Effector memory CD8-positive, alpha-beta T cell (primary cell): ENCODE measurements at places on chromosomes 16 and 17.

- no peak for DNase-seq
Observed at GRCh38 chr16:7372095-7372494, 39.5 kb downstream of the RBFOX1 start.

DNA sequence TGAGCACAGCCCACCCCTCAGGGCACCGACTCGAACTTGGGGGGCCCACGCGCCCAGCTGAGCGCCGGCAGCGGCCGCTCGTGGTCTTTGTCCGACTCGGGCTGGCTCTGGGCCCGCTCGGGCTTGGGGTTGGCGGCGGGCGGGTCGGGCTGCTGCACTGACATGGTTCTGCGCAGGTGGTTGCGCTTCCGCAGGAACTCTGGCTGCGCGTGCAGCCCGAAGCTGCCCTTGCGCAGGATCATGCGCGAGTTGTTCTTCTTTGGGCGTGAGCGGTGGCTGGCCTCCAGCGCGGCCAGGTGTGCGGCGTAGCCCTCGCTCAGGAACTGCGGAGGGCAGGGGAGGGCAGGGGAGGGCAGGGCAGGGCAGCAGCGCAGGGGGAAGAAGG is 11.1 kb downstream of the PIMREG start:
- DNase-seq: peak; percentile 22

DNA sequence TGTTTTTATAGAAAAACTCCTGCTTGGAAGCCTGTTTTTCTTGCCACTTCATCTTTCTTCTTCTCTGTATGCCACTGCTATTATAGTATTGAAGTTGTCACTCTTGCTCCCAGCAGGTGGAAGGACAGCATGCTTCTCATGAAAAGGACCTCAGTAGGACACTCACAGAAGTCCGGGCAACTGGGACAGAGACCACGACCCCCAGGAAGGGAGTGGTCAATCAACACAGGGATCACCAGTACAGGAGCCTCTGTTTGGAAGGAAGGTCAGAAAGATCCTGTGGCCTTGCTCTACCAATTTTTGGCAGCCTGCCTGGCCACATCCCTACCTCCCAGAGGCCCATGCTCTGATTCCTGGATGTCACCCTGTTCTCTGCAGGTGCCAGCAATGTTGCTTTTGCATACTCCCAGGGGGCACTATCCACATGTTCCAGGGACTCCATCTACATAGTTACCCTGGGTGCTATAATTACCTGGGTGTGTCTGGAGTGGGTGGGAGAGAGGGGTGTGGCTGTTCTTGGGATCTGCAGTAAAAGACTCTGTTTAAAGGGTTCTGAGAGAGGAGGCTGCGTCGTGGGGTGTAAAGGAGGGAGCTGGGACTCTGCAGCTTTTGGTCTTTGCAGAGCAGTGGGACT is 13.7 kb upstream of the AKAP10 start:
- no peak for DNase-seq

GRCh38 chr17:42272162-42272907 is 3.9 kb downstream of the STAT5B start:
- DNase-seq: no peak

- no peak for DNase-seq
Observed at GRCh38 chr17:6303664-6304063, 131.3 kb downstream of the AIPL1 start.

DNA sequence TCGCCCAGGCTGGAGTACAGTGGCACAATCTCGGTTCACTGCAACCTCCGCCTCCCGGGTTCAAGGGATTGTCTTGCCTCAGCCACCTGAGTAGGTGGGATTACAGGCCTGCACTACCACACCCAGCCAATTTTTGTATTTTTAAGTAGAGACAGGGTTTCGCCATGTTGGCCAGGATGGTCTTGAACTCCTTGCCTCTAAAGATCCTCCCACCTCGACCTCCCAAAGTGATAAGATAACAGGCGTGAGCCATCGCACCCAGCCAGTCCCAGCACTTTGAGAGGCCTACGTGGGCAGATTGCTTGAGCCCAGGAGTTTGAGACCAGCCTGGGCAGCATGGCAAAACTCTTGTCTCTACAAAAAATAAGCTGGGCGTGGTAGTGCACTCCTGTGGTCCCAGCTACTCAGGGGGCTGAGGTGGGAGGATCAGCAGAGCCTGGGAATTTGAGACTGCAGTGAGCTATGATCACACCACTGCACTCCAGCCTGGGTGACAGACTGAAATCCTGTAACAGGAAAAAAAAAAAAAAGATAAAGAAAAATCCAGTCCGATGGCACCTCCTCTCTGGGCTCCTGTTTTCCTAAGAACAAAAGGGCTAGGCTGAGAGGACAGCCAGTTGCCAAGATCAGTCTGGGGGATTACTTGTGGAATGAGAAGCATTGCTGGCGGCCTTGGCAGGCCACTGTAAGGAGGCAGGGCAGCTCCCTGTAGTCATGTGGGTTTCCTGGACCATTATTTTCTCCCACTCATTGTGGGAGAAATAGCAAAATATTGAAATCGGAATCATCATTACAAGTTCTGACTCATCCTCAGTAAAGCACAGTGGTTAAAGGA is 3.0 kb upstream of the PIPOX start:
- no peak for DNase-seq

DNA sequence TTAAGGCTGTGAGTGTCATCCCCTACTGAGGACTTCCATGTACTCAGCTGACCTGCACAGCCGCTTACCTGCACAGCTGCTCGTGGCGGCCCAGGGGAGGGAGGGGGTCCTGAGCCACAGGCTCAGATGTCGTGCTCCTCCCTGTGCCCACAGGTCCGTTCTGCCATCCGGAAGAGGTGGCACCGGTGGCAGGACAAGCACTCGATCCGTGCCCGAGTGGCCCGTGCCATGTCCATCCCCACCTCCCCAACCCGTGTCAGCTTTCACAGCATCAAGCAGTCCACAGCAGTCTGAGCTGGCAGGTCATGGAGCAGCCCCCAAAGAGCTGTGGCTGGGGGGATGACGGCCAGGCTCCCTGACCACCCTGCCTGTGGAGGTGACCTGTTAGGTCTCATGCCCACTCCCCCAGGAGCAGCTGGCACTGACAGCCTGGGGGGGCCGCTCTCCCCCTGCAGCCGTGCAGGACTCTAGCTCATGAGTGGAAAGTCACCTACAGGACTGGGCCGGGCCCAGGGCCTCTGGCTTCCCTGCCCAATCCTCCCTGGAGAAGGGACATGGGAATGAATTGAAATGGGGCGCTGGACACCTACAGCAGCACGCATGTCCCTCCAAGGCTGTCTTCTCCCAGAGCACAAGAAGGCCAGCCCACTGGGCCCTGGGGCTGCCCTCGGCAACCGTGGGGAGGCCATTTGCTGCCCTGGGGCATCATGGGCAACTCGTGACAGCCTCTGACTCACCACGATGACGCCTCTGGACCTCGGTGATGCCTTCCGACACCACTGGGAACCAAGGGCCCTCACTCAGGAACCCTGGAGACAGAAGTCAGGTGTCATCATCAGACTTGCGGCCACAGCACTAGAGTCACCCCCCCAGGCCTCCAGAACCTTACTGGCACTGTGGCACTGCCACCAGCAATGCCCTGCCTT is 9.9 kb upstream of the SPPL2C start:
- no peak for DNase-seq

DNA sequence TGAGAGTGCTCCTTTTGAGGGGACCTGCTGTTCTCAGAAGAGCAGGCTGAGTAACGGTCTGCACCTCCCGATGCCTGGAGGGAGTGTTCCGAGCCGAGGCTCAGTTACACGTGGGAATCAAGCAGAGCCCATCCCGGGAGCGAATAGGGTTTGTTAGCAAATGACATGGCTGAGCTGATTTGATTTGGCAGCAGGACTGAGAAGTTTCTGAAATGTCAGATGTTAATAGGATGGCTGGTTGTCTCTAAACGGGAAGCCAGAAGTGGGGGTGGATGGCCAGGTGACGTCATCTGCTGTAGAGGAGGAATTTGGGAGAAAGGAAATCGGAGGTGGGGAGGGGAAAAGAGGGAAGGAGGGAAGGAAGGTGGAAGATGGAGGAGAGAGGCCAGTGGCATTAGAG is 128.0 kb downstream of the RAP1GAP2 start:
- DNase-seq: no peak

DNA sequence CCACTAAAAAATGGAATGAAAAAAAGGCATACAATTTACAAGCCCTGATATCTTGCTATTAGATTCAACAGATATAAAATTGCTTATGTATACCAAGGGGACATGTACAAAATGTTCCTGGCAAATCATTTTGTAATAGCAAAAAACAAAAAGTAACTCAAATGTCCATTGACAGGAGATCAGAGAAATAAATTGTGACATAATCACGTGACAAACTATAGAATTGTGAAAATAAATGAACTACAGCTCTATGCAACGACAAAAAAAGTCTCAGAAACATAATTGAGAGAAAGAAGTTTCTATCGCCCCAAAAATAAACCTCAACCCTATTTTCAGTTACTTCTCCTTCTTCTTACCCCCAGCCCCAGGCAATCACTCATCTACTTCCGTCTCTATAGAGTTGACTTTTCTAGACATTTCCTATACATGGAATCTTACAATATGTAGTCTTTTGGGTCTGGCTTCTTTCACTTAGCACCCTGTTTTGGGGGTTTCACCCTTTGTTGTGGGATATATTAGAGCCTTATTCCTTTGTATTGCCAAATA is 12.1 kb upstream of the ACE start:
- DNase-seq: no peak

GRCh38 chr17:4074831-4075495 is 67.9 kb downstream of the ZZEF1 start:
- peak; percentile 40 for DNase-seq

GRCh38 chr17:49338883-49339282 is 23.2 kb downstream of the ZNF652 start:
- peak; percentile 16 for DNase-seq

GRCh38 chr17:17859909-17860765 is 23.4 kb upstream of the SREBF1 start:
- peak; percentile 71 for DNase-seq

GRCh38 chr17:45973946-45974859 is 24.8 kb upstream of the STH start:
- DNase-seq: no peak

- no peak for DNase-seq
Observed at GRCh38 chr16:81231014-81231413, 7.5 kb upstream of the BCO1 start.

DNA sequence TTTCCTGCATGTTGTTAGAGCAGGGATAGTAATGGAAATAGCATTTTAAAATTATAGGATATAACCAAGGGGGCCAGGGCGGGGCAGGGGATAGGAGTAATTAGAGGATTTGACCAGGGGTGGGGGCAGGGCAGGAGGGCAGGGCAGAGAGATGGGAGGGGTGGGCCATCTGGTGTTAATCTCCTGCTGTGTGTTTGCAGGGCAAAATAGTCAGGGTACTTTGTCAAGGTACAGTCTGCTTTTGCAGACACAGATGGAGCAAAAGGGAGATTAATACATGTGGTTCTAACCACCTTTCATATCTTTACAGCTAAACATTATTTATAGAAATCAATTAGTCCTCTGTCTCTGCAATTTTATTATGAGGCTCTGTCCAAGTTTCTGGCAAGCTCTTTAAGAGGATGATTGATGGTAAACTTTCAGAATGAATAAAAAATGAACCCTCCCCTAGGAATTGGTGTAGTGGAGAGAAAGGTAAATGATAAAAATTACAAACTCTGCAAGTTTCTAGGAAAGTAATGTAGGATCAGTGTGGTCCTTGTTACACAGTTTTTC is 6.6 kb downstream of the ANKFN1 start:
- no peak for DNase-seq

DNA sequence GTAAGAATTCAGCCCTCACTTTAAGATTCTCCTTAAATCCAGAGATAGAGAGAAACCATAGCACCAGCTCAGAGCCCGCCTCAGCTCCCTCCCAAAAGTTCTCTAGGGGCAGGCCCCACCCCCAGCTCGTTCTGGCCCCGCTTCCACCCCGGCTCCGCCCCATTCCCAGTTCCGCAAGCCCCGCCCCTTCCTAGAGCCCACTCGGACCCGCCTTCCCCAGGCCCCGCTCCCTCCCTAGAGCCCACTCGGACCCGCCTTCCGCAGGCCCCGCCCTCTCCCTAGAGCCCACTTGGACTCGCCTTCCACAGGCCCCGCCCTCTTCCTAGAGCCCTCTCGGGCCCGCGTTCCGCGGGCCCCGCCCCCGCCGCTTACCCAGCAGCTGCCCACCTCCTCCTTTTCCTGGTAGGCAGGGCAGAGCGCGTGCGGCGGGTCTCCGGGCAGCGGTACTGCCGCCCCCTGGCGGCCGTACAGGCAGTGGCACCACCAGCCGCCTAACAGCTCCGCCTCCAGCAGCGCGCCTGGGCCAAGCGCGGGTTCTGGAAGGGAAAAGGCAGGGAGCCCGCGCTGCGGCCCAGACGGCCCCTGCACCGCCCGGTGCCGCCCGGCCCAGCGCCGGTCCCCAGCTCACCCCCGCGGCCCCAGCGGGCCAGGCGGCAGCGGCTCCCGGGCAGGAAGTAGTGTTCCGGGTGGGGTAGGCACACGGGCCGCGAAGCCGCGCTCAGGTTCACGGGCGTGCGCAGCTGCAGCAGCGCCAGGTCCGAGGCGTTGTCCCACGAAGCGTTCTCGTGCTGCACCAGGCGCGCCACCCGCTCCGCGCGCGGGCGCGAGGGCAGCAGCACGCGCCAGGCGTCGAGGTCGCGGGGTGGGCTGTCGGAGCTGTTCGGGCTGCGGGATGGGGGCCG is 6.8 kb upstream of the PRSS8 start:
- DNase-seq: peak; percentile 92

DNA sequence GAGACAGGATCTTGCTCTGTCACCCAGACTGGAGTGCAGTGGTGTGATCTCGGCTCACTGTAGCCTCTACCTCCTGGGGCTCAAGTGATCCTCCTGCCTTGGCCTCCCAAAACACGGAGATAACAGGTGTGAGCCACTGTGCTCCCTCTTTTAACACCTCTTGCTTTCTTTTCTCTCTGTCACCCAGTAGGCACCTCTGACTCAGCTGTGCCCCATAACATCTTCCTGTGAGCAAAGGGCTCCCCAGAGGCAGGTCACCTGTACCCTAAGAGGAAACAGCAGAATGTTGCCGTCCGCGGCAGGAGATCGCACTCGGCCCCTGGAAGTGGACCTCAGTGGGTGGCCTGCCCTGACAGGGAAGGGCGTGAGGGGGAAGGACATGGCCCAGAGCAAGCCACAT is 918 bp upstream of the NLRC3 start:
- DNase-seq: peak; percentile 46
